ENCODE measurements at places on chromosomes 1 and 21.

GRCh38 chr1:159005161-159005560 is 4.5 kb upstream of the IFI16 start:
- DNase-seq: no peak

DNA sequence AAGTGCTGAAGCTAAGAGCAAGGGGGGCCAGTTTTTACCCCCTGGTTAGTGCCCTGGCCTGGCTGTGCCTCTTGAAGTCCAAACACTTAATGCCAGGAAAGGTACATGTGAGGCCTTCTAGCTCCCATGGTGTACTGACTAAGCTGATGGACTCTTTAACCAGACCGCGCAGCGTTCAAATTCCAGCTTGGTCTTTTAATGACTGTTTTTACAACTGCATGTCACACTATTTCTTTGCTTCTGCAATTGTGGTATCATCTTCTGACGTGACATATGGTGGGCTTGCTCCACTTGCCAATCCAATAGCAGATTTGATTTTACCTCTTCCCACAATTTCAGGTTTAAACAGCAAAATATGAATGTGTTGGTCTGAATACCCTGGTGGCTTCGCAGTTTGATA is 197.3 kb downstream of the HUNK start:
- no peak for DNase-seq

DNA sequence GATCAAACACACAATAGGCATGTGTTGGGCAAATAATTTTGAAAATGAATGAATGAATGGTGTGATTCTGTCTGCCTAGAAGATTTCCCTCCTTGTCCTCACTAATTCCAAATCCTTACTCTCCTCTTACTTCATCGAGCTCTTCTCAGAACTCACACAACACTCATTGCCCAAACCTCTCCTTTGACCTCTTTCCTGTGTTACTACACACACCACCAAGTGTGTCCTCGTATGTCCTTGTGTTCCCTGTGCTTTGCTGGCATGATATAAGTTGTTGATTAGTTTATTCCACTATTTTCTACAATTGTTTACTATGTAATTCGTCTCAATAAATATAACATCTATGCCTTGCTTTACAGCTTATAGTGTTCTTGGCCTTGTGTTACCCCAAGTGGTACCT is 41.4 kb upstream of the GALNT2 start:
- no peak for DNase-seq

DNA sequence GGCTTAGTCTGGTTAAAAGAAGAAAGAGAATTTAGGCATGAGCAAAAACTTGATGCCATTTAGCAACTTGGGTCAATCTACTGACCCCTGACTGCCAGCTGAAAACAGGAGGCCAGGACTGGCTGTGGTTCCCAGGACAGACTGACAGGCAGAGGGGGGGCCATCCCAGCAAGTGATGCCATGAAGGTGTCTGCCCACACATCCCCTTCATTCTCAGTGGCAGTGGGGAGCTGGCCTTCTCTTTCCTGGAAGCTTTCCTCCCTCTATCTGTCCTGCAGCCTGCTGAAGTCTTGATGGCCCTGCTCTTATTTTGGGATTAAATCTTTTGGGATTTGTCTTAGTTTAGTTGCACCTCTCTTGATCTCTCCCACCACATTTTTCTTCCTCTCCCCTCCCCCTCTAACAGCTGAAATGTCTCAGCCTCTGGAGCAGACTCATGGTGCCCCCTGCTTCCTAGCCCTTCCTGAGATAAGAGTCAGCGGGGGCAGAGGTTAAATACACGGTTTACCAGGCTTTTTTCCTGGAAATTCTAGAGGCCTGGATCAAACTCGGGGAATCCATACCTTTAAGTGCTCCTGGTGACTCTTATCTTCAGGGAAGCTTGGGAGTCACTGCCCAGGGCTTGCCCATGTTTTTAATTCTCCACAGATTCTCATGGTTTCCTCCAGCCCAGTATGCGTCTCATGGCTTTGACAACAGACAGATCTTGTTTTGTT is 99.5 kb upstream of the TSPAN2 start:
- DNase-seq: no peak

- no peak for DNase-seq
Measured at GRCh38 chr1:14704846-14705245, 106.4 kb downstream of the KAZN start.

- peak; percentile 92 for DNase-seq
Measured at GRCh38 chr1:7783826-7784491, at the start of gene PER3. PER3 (plus strand) TSS chr1:7784291; CDS start chr1:7784878, 587 bp downstream.

- DNase-seq: no peak
Measured at GRCh38 chr1:81877940-81878339, 77.2 kb downstream of the ADGRL2 start.

DNA sequence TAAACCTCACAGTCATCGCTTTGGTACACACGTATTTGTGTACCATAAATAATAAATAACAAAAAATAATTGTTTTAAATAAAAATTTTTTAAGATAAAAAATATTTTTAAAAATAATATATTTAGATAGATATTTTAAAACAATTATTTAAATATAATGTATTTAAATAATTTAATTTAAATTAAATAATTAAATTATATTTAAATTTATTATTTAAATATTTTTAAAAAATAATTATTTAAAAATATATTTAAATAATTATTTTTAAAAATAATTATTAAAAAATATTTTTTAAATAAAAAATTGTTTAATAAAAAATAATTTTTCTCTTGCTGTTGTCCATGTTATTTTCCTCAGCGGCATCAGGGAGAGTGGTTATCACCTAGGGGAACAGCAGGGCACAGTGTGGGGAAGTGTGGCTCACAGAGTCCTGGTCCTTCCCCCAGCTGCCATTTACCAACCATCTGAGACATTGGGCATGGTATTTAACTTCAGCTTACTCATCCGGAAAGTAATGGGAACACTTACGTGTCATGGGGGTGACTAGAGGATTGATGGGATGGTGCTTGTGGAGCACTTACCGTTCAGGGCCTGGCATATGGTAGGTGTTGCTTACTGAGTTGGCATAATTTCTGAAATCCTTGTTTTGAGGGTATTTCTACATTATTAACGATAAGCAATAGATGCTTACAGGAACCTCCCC is 92.9 kb upstream of the TSPAN2 start:
- peak; percentile 88 for DNase-seq

- DNase-seq: peak; percentile 41
Measured at GRCh38 chr1:39086386-39086785, 60.2 kb downstream of the NDUFS5 start.

GRCh38 chr1:9586147-9586766 is 2.5 kb upstream of the TMEM201 start:
- no peak for DNase-seq

GRCh38 chr1:186465946-186466345 is 5.0 kb upstream of the PDC start:
- no peak for DNase-seq

DNA sequence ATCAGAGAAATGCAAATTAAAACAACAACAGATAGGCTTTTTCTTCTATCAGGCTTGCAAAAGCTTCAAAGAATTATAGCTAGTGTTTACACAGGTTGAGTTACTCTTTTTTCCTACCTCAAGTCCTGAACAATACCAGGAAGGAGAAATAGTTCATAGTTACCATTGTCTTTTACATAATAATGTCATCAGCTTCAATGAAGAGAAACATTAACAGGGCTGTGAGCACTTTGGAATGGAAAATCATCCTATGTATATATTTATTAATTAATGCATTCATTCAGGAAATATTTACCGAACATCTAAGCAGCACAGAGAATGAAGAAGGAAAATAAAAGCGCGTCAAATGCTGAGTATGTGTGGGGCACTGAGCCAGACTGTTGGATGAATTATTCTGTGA is 197.3 kb downstream of the ZBTB18 start:
- DNase-seq: no peak

DNA sequence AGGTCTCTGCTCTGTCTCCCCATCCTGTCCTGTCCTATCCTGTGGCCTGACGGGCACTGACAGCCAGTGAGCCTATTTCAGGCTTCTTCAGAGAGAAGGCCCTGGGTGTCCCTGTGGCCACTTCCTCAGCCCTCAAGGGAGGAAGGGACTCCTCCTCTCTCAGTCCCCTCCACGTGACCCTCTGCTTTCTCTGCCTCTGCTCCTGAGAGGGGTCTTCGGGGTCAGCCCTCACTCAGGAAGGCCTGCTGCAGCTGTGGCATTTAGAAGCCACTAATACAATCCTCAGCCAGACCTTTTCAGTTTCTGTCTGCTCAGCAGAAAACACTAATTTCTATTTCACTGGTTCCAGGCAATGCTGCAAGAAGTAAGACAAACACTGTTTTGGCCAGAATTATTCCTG is 43.6 kb upstream of the ETV3 start:
- no peak for DNase-seq

- DNase-seq: peak; percentile 96
Measured at GRCh38 chr1:1360506-1361169, 2.3 kb upstream of the MXRA8 start.

DNA sequence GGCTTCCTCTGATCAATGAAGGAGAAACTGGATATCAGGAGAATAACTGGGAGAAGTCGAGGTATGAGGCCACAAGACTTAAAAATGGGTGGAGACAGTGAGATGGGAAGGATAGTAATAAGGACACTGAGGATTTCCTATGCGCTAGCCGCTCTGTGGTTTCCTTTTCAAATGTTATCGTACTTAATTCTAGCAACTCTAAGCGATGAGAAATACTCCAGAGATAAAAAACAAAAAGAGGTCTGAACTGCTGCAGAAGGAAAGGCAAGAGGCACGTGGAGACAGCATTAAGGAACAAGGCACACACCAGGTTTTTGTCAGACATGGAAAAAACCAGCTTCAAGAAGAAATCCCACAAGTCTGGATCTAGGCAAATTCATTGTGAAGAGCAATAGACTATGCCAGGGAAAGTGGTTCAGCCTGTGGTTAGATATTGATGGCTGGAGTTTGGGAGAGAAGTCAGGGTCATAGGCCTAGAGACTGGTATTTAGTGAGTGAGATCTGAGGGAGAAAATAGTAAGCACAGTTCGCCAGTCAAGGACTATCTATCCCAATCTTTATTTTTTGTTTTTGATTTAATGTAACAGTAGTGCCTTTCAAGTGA is 5.3 kb downstream of the CLCA2 start:
- DNase-seq: no peak

DNA sequence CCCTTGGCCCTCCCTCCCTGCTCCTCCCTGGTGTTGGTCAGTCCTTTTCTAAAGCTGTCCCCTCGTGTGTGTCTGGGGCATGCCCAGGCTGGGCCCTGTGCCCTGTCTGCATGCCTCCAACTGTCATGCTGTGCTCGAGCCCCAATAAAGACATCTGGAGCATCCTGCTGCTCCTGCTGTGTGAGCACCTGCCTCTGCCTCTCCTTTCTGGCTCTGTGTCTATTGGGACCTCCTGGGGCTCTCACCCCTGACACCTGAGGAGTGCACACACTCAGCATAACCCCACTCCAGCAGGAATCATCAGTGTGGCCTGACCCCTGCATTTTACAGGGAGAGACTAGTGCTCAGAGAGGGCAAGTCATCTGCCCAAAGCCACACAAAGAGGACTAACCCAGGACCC is 23.7 kb downstream of the KCNC4 start:
- DNase-seq: no peak

- no peak for DNase-seq
Measured at GRCh38 chr1:25804964-25805862, 5.2 kb downstream of the SELENON start.

DNA sequence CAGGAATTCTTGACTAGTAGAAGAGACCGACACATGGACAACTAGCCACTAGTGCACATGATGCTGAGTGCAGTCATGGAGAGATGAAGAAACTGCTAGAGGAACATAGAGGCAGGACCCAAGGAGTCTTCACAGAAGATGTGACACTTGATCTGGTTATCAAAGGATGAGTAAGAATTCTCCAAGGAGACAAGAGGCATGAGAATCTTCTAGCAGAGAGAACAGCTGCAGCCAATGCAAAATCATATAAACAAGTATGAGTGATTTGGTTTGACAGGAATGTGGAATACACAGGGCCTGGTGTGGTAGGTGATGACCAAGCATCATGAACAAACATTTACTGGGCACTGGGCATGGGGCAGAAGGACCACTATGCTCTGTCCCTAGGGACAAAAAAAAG is 140.9 kb upstream of the CTTNBP2NL start:
- DNase-seq: peak; percentile 33
